ENCODE measurements at places on chromosomes 7 and 10.
A peak's percentile ranks its signal among the peaks of the same experiment; 100 is the strongest.

GRCh38 chr7:103630318-103630717, 184.3 kb upstream of the SLC26A5 start:
- DNase-seq, result no peak

GRCh38 chr7:150405584-150406311, 26.6 kb downstream of the ZNF775 start:
- DNase-seq, result no peak

DNA sequence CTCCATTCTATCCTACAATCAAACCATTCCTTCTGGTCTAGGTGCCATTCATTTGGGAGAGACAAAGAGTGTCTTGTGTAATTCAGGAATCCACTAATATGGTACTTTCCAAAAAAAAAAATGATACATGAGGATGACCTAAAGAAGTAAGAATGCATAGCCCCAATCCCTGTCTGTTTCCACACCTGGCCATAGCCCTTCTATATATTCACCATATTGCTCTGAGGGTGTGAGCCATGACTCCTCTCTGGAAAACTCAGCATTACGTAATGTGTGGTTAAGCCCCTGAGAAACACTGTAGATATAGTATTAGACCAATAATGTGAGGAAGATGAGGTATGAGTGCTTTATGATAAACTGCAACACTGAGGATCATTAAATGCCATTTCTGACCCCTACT, 592.7 kb downstream of the INHBA start:
- no peak for DNase-seq

GRCh38 chr7:101218236-101219125, 516 bp downstream of the ZNHIT1 start:
- no peak for DNase-seq

- DNase-seq, result no peak
Measured at GRCh38 chr10:106711313-106711906, 453.1 kb downstream of the SORCS1 start.

- no peak for DNase-seq
Measured at GRCh38 chr10:83195021-83195420, 944.3 kb upstream of the GHITM start.

DNA sequence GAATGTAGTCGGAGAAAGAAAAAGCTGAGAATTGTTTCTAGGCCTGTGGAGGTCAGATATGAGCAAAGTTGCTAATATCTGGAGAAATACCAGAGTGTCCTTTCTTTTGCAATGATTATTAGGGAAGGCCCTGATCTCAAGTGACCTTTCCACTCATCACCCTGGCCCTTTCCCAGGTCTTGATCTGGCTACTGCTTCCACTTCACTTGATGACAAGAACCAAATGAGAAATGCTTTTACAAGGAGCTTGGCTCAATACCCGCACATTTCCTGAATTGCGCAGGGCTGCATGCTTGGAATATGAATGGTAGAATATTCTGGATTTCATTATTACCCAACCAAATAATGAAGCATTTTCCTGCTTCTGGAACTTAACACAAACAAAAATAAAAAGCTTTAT, 104.6 kb downstream of the ITGB8 start:
- no peak for DNase-seq

DNA sequence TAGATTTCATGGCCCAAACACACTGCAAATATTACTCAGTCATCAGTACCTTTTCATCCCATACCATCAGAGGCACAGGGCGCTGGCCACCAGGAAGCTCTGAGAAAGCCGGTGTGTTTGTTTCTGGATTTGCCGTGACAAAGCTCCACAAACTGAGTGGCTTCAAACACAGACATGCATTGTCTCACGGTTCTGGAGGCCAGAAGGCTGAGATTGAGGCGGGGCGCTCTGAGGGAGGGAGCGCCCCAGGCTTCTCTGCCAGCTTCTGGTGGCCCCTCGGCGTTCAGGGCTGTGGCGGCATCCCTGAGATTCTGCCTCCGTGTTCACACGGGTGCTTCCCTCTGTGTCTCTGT, 3.7 kb upstream of the TTYH3 start:
- no peak for DNase-seq

GRCh38 chr7:116557066-116557585, 32.3 kb downstream of the CAV1 start:
- no peak for DNase-seq

GRCh38 chr10:57844387-57844998, 423.2 kb downstream of the IPMK start:
- DNase-seq, result no peak

DNA sequence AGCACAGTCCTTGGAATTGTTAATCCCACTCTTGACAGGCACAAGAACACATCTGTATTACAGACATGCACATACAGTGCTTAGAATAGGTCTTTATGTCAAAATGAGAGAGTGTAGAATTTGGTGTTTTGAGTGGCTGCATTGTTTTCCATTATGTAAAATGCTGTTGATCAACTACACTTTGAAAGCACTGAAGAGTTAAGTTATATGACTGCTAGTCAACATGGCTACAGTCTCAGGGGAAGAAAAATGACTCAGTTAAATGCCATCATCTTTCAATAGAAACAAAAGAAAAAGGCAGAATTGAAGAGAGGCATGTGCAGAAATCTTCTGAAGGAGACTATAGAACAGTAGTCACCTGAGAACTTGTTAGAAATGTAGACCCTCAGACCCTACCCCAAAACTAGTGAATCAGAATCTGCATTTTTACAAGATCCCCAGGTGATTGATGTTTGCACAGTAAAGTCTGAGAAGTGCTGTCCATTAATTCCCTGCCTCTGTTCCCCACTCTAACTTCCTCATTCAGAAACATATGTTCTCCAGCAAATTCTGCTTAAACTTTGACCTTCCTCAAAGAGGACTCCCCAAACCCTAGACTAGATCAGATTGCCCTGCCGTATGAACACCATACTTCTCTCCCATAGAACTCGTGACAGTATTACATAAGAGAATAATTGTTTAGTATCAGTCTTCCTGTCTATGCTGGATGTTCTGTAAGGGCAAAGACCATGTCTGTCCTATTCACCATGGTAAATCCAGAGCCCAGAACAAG, 16.0 kb downstream of the SND1 start:
- no peak for DNase-seq

GRCh38 chr7:48088559-48089045, 463 bp upstream of the UPP1 start:
- DNase-seq, result no peak

DNA sequence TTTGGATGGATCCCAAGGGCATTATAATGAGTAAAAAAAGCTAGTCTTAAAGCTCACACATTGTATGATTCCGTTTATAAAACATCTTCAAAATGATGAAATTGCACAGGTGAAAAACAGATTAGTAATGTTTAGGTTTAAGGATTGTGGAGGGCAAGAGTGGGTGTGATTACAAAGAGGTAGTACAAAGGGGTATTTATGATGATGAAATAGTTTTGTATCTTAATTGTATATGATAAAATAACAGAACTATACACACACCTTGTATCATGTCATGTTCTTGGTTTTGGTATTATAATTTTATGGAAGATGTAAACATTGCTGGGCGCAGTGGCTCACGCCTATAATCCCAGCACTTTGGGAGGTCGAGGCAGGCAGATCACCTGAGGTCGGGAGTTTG, 2.8 kb upstream of the SSC4D start:
- no peak for DNase-seq

DNA sequence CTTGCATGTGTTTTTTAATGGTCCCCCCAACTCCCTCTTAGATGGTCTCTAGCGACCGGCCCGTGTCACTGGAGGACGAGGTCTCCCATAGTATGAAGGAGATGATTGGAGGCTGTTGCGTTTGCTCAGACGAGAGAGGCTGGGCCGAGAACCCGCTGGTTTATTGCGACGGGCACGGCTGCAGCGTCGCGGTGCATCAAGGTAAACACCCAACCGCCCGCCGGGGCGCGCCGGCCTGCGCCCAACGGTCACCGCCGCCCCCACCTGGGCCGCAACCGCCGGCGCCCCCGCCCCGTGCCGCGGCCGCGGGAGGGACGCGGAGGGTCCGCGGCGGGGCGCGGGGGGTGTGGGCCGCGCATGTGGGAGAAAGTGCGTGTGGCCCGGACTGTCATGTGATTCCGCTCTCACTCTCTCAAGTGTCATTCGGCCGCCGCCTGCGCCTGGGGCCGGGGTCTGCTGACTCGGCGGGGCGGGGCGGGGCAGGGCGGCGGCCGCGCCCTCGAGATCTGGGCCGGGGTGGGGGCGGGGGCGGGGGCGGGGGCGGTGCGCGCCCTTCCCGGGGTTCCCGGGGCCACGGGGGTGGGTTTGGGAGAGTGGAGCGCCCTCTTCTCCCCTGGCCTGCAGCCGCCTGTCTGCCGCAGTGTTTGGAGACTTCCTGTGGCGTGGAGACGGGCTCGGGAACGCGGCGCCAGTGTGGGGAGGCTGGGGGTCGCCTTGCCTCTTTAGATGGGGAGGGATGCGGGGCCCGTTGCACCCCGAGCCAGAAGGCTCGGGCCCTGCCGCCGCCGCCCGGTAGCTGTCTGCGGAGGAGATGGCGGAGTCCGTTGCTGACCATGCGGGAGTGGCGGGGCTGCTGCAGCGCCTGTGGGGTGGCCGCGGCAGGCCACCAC, 817 bp downstream of the MLLT10 start:
- DNase-seq, result peak; percentile 34

GRCh38 chr7:16836481-16836880, 31.7 kb upstream of the AGR2 start:
- DNase-seq, result no peak

GRCh38 chr10:31749981-31750840, 178.4 kb downstream of the ARHGAP12 start:
- no peak for DNase-seq

DNA sequence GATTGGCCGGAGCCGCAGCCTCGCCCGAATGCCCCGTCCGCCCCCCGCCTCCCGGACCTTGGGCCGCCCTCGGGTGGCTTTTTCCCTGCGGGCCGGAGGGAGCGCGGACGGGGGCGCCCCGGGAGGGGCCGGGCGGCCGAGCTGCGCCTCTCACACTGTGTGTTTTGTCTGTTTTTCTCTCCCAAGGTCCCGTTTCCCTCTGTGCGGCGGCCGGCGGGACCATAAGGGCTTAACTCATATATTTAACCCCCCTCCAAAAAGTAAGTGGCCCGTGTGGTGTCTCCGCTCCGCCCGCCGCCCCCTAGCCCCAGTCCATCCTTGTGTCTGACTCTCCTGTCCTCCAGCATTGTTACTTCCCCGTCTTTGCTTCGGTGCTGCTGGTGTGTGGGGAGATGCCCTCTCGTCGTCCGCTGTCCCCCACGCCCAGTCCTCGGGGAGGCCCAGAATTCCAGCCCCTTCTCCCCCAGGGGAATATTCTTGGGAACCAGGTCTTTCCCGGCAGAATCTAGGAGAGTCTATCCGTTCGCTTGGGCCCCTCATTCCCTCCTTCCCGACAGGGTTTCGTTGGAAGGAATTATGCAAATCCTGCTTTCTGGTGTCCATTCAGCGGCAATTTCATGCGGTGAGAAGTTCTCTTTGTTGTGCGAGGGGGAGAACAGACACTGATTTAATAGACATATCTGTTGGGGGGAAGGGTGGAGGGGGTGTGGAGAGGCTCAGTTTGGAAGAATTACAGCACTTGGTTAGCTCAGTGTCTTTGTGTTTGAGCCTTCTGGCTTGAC, 1.3 kb downstream of the LCOR start:
- peak; percentile 1 for DNase-seq

DNA sequence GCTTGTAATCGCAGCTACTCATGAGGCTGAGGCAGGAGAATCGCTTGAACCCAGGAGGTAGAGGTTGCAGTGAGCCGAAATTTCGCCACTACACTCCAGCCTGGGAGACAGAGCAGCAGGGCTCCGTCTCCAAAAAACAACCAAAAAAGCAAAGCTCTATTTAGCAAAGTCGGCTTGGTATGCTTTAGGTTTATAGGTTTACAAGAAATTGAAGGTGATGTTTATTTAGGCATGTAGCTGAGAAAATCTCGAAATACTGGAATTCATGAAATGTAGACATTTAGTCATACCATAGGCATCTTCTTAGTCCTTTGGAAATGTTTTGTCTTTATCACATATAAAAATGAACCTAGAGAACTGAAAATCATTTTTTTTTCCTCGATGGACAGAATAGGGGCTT, 453.8 kb upstream of the ANKRD30A start:
- no peak for DNase-seq

GRCh38 chr10:20811131-20811530, 86.0 kb downstream of the NEBL start:
- no peak for DNase-seq

- DNase-seq, result no peak
Measured at GRCh38 chr10:16195178-16195769, 241.5 kb upstream of the PTER start.

DNA sequence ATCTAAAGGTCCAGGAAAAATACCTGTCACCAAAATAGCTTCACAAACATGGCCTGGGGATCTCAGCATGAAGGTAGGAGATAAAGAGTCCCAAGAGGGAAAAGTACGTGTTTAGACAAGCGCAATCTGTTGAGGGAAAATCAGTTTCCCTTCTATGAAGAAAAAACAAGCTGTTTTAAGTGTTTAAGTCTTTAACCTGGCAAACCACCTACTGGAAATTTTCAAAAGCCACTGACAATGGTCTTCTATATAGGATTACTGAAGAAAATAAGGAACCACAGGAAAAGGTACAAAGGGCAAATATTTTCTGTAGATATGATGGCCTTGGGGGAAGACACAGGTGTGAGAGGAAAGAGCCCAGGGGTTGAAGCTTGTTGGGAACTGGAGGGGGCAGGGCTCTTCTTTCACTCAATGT, 21.2 kb downstream of the ALDH18A1 start:
- DNase-seq, result no peak

DNA sequence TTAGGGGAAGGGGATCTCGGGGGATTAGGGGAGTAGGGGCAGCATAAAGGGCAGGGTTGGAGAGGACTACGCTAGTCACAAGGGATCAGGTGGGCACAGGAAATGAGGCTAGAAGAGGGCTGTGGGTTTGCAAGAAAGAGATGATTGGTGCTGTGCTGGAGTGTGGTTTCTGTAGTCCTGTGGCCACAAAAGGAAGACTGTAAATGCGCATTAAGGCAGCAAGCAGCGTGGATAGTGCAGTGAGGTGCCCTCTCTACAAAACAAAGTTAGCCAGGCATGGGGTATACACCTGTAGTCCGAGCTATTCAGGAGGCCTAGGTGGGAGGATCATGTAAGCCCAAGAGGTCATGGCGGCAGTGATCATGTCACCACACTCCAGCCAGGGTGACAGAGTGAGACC, 212.1 kb downstream of the MLLT10 start:
- no peak for DNase-seq

- DNase-seq, result no peak
Measured at GRCh38 chr10:22323538-22324305, 2.8 kb downstream of the BMI1 start.

GRCh38 chr7:47771336-47771989, 176.8 kb downstream of the PKD1L1 start:
- no peak for DNase-seq

Data from stimulated activated CD8-positive, alpha-beta memory T cell treated with anti-CD3 and anti-CD28 coated beads, Interleukin-7, amount 100 ng/mL, for 4 hours (primary cell).